ENCODE measurements at places on chromosomes 11 and 22.

GRCh38 chr11:86099874-86100273 lies 31.0 kb upstream of the PICALM start:
- DNase-seq = no peak

- no peak for DNase-seq
These were observed 139.7 kb upstream of the TEAD1 start for GRCh38 chr11:12534549-12534948.

DNA sequence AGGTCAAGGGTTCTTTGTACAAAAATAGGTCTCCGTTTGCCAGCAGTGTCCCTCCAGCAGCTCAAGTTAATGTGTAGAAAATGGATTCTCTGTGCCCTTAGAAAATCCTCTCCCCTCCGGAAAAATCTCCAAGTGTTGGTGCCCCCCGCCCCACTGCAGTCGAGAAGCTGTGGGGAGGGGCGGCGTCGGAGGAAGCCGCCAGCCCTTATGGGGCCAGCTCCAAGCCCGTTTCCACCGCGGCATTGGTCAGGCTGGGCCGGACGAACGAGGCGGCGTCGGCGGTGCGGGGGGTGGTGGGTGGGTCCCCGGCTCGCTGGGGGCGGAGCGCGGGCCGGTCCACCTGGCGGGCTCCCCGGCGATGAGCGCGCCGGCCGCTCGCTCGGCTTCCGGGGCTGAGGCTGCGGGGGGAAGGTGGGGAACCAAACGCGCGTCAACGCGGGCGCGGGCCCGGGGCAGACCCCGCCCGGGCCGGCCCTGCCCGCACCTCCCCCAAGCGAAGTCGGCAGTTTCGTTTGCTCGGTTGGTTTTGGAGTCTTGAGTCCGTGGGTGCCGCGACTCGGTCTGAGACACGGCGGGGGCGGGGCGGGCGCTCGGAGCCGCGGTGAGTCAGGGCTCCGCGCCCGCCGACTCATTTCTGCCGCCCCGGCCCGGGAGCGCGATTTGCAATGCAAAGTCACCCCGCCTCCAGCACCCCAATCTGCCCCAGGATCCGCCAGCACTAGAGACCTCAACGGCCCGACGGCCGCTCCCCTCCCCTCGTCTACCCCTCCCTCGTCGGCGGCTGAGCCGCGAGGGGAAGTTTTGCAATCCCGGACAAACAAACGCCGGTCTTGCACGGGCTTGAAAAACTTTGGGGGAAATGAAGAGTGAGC lies 1.4 kb downstream of the ASCL2 start:
- no peak for DNase-seq

DNA sequence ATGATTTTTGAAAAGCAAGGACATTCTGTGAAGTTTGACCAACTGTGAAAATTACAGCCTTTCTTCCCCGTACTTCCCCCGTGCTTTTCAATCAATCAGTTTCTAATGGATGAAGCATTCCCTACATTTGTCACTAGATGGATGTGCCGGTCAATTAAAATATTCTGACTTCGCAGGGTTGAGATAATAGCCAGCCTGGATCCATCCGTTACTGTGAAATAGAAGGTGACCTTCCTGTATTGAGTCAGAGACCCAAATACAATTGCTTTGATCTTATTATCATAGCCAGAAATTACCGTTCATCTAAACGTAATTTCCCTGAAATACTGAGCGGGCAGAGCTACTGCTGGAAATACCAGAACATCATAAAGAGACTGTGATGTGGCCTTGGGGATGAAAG lies 21.1 kb upstream of the PARVB start:
- peak; percentile 20 for DNase-seq

- peak; percentile 46 for DNase-seq
These were observed 8.7 kb downstream of the EHD1 start for GRCh38 chr11:64869571-64870175.

- no peak for DNase-seq
These were observed 15.9 kb downstream of the PICALM start for GRCh38 chr11:86052693-86053641.

DNA sequence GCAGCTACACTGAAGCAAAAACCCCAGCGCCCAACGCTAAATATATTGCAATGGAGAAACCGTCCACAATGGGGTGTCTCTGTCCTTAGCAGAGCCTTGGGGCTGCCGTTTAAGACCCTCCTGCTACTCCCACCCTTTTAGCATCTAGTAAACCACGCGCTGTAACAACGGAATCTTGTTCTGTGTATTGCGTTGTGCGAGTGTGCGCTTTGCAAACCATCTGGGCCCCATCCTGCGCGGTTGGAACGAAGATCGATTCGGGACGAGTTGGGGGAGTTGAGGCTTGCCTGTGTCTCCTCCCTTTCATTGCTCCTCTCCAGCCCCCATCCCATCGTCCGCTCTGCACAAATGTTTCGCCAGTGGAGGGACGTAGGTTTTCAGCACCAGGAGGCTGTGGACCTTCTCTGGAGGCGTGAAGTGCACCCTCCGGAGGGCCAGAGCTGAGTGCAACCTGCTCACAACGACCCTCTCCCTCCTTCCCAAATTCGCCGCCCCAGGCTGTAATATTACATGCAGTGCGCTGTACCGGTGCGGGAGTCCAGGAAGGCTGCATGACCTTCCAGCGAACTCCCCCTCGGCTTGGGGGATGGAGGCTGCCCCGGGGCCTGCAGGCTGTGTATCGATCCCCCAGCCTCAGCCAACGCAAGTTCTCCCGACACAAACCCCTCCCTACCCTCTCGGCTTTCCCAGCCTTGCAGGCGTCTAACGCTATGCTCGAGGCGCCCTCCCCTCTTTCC lies 1.6 kb upstream of the KMT2A start:
- DNase-seq = peak; percentile 57

Measured in lung microvascular endothelial cell (primary cell).